ENCODE measurements at places on chromosomes 6 and 20.

GRCh38 chr6:14129575-14129974, 12.0 kb downstream of the CD83 start:
- peak; percentile 82 for DNase-seq

DNA sequence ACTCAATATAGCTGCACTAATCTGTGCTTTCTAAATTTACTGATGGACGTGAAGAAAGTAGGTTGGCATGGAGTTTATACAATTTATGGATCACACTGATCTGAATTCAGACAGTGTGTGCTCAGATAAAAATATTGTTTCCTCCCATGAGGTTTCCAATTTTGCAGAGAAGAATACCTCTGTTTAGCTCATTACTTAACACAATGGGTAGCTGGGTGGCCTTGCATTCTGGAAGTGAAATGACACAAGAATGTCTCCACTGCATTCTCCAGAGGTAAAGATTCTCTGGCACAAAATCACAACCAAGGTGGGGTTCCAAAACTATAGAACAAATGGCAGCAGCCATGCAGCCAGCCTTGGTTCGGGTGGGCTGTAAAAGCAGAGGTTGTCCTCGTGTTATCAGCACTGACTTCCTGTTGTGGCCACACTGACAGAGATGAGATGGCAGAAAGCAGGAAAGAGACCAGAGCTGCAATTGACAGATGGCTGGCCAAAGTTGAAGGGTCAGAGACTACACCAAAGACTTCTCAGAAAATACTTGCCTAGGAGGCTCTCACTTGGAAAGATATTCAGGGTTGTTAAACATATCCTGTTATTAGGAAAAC, 50.2 kb downstream of the HDAC2 start:
- no peak for DNase-seq

DNA sequence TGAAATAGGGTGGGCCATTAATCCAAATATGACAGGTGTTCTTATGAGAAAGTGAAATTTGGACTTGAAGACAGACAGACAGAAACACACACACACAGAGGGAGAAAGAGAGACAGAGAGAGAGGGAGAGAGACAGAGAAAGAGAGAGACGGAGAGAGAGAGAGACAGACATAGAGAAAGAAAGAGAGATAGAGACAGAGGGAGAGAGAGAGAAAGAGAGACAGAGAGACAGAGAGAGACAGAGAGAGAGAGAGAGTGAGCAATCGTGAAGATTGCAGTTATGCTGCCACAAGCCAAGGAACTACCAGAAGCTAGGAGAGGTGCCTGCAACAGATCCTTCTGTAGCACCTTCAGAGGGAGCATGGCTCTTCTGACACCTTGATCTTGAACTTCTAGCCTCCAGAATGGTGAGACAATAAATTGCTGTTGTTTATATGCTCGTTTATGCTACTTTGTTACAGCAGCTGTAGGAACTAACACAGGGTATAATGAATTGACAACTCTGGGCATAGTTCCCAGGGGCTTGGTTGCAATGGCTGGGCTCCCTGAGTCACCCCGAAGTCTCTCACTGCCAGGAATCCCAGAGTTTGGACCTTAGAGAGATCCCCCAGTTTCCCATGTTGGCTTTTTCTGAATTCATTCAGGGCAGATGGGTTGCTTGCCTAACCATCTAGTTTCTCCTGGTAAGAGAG, 44.7 kb upstream of the ECI2 start:
- DNase-seq: no peak

DNA sequence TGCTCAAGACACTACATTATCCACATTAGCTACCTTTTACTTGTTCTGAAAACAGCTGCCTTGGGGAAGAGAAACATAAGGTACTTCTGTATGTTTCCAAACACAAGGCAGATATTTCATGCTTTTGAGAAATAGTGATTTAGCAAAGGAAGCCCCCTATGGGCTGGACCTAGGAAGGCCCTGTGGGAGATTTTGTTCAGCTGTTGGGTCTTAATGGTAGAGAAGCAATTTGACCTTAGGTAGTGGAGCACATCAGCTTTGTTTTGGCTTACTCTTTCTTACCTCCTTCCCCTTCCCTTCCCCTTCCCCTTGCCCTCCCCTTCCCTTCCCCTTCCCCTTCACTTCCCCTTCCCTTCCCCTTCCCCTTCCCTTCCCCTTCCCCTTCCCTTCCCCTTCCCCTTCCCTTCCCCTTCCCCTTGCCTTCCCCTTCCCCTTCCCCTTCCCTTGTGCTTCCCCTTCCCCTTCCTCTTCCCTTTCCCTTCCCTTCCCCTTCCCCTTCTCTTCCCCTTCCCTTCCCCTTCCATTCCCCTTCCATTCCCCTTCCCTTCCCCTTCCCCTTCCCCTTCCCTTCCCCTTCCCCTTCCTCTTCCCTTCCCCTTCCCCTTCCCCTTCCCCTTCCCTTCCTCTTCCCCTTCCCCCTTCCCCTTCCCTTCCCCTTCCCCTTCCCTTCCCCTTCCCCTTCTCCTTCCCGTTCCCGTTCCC, 84.6 kb downstream of the ANKS1A start:
- peak; percentile 44 for DNase-seq

GRCh38 chr6:106973018-106973835, 1.3 kb downstream of the CD24 start:
- DNase-seq: peak; percentile 79

- no peak for DNase-seq
Observed at GRCh38 chr6:5095236-5095635, 10.1 kb downstream of the PPP1R3G start.

DNA sequence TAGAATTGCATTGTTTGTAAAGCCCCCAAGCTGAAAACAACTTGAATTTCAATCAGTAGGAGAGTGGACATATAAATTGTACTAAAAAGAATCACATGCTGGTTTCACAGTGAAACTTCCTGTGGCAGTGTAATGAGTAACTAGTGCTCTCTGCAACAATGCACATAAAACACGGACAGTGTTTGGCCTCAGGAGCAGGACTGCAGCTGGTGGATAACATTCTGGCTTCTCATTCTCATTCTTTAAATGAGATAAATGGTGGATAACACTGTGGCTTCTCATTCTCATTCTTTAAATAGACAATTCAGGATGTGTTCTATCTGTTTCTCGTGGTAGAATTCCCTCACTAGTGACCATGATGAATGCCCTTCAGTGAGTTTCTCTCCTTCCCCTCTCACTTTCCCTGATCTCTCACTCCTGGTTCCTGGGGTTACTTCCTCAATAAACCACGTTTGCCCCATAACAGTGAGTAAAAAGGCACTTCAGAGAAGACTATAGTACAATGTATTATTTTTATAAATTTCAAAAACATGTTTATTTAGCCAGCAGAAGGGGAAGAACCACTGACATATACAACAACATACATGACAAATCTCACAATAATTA, 59.9 kb downstream of the SLC22A2 start:
- DNase-seq: no peak

GRCh38 chr20:41386502-41387427, 20.1 kb upstream of the EMILIN3 start:
- DNase-seq: no peak

DNA sequence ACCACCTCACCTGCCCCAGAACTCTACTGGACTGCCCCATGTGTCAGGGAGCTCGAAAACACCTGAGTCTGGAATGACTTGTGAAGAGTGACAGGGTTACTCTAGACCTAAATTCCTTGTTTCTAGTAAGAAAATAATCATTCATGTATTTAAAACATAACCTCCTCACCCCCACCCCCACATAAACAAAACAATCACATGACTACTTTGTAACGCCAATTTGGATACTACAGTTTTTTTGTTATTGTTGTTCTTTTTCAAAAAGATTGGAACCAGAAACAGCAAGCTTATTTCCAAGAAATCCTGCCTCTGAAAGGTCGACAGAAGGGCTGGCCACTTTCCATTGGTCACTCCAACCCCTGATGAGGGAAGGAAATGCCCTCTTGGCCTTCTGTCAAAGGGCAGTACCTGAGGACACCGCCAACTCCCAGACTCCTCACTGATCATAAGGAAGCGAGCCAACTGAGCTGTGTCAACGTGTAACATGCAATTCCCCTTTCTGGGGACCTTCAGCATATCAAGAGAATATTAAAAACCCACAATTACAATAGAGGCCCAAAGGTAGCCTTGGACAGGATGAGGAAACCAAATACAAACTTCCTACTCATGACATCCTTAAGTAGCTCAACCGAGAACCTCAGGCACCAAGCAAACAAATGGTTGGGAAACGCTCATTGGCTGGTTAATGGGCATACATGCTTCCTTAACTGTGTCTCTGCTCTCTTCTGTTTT, 2.6 kb downstream of the MCUR1 start:
- DNase-seq: no peak
